ENCODE measurements at places on chromosomes 3 and 15. TPM values are rescaled to one million over a fixed set of nuclear protein-coding genes. Genes with fewer than 3 reads are reported as not detected.
A peak's percentile ranks its signal among the peaks of the same experiment; 100 is the strongest.

DNA sequence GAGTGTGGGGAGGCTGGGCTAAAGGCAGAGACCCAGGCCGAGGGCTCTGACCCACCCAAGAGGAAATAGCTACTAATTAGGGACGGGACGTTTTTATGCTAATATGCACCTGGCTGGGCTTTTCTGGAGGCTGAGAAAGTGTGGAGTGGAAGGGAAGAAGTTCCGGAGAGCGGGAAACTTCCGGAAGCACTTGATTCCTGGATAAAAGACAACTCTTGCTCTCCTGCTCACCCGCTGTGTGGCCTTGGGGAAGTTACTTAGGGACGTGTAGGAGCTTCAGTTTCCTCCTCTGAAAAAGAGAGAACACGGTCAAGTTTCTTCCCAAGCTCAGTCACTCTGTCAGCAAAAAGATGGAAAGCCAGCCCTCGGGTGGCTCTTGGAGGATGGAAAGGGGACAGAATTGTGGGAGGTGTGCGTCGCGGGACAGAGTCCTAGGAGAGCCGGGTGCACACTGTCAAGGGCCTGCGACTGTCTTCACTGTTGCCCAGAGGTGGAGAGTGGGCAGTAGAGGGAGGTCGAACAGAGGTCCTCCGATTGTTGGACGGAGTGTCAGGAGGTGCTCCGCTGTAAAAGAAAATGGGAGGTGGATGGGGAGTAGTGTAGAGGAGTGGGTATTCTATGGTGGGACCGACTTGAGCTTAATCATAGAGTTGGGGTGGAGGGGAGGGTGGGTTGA lies 43.2 kb downstream of the EPHB3 start:
- no peak for DNase-seq

GOLGA6L22 gene
- total RNA-seq, result not detected

DNA sequence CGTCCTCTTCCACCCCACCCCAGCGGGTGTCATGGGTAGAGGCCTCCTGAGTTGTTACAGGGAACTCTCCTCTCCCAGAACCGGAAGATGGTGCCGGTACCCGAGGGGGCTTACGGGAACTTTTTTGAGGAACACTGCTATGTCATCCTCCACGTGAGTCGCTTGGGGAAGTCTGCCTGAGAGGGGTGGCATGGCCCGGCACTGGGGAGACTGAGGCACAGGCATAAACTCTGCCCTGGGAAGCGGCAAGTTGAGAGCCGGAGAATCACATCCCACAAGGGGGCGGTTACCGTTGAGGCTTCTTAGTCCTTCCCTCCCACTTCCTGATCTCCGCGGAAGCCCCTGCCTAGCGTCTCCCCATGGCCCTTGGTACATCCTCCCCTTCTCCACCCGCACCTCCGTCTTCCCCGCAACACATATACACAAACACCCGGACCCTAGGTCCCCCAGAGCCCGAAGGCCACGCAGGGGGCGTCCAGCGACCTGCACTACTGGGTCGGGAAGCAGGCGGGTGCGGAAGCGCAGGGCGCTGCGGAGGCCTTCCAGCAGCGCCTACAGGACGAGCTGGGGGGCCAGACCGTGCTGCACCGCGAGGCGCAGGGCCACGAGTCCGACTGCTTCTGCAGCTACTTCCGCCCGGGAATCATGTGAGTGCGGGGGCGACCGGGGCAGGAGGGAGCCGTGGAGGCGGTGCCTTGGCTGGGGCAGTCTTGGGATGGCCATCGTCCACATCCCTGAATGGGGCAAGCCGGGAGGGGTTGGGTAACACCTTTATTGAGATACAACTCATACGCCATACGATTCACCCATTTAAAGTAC lies 3.4 kb downstream of the VILL start:
- peak; percentile 19 for DNase-seq

DZIP1L gene
- total RNA-seq, result 6.6 TPM

DNA sequence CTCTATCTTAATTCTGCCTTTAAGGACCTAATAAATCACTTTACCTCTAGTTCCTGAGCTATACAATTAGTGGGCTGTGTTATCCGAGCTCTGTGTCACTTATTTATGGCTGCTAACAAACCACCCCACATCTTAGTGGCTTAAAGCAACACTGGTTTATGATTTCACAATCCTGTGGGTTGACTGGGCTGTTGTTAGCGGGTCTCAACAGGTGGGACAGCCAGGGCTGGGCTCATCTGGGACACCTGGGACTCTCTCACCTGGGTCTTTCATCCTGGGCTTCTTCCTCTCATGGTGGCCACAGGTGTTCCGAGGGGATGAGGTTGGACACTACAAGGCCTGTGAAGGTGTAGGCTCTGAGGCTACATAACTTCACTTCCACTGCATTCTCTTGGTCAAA lies 35.8 kb upstream of the CHST2 start:
- DNase-seq, result no peak

GRCh38 chr3:18401300-18401961 lies 23.7 kb downstream of the SATB1 start:
- no peak for DNase-seq

DNA sequence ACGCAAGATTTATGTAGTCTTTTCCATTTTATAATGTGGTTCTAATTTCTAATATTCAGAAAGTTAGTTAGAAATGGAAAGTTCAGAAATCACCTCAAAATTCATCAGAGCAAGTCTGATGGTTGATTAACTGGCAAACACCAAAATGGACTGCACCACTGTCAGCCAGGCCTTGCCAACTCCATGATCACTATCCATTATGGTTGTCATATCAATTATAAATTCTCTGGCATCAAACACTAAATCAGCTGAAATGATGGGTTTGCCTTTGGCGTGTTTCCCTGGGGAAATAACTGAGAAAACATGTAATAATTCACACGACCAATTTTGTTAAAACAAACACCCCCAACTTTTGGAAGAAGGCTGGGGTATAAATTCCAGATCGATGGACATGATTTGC lies 219.4 kb downstream of the CDIN1 start:
- no peak for DNase-seq

DAZL gene
- not detected for total RNA-seq

DNA sequence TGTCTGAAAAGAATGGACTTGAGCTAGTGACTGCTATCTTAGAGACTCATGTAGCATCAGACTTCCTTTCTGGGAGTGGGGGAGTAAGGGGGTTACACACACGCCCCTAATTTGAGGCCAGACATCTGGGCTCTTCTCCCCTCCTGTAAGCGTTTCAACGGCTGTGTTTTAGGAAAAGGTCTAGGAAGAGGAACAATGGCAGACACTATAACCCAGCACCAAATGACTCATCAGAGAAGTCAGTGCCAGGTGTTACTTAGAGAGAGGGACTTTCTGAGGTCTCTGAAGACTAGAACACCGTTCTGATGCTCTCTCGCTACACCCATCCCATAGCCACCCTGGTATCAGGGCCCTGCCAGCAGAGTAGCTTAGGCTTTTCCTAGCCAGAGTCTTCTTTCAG lies 65.5 kb downstream of the SSUH2 start:
- peak; percentile 2 for DNase-seq

DNA sequence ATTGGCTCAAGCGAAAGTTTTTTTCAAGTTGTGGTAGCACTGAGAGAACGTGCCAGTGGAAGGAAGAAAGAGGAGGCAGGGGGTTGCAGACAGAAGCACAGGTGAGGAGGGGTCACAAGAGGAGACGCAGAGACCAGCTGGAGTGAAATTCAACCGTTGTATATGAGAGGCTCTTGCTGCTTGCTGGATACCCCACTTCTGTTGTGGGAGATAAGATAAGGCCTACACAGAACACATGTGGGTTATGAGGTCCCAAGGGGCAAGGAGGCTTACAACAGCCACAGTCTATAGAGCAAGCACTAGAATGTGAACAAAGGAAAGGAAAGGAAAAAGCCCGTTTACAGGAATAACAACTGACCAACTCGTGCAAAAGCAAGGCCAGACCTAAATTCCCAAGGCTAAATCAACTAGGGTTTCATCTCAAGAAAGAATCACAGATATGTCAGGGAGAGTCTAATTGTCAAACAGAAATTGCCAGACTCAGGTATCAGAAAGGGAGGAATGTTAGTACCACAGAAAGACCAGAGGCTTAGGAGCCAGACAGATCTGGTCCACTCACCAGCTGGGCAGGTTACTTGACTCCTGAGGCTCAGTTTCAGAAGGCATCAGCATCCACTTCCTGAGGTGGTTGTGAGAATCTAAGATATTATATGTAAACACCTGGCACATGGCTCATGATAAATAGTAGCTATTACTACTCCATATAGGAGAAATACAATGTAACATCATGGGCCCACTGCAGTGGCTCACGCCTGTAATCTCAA lies 60.9 kb downstream of the MSL2 start:
- no peak for DNase-seq

DNA sequence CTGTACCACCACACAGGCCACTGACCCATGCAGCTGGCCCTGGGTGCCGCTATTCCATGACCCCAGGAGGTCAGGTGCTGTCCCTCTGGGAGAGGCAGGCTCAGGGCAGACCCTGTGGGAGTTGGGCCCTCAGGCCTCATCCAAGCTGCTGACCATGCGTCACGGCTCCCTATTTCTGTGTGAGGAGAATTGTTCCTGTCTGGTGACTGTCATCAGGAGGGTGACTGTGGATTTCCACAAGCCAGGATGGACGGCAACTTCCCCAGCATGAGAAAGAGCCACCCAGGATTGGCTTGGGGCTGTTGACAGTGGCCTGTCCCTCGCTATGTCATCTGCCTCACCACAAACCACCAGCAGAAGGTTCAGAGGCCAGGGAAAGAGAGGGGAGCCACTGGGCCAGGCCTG lies 41.4 kb downstream of the ZDHHC19 start:
- DNase-seq, result no peak

UBAP1L gene
- total RNA-seq, result 1.2 TPM

GRCh38 chr3:168534761-168535160 lies 439.0 kb upstream of the GOLIM4 start:
- no peak for DNase-seq

DNA sequence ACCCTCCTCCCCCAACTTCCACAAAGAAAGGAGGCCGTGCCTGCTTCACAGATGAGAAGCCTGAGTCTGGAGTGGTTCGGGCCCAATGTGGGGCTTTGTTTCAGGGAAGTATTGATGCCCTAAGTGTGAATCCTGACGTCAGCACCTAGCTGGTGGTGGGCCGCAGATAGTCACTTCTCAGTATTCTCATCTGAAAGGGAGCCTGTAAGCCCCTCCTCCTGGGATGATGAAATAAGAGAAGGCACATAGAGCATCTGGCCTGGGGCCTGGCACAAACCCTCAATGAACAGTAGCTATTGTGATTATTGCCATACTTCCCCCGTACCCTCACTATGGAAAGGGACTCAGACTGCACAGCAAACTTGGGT lies 24.8 kb downstream of the LINGO1 start:
- no peak for DNase-seq

SKOR1 gene
- not detected for total RNA-seq

- no peak for DNase-seq
Observed at GRCh38 chr15:45187894-45188830, at the start of gene SHF. TSS of gene SHF (minus strand) at chr15:45187966. CDS start at chr15:45187951, 15 bp downstream.
